Renal cortical epithelial cell (primary cell): ENCODE measurements at places on chromosomes 6 and 20. TPM values are rescaled to one million over a fixed set of nuclear protein-coding genes. Genes with fewer than 3 reads are reported as not detected.

DNA sequence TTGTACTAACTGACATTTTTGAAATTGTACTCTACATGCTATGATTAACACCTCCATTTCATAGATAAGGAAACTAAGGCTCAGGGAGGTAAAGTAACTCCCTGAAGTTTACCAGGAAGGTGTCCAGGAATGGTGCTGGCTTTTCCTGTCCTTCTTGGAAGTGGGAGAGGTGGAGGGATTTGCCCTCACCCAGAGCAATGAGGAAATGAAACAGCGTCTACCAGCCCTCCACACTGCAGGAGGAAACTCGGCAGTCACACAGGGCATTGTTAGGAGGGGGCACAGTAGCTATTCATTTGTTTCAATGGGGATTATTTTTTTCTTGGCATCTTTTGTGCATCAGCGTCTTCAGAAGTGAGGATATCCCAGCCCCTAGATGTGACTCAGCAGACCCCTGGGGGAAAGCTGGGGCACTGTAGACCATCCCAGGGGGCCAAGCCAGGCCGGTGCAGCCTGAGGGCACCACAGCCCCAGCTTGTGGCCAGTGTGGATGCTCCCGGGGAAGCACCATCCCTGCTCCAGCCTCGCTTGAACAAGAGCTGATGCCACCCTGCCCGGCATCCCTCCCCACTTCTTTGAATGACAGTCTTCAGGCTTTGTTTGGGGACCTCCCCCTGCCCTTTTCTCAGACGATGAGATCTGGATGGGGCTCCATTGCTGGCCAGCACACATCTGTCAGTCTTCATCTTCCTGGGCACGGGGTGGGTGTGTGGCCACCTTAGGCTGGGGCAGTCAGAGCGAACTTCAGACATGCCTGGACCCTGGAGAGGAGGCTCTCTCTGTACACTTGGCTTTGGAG lies 224.4 kb upstream of the PMEPA1 start:
- DNase-seq, result no peak

ME1 gene
- 21.7 and 45.3 TPM in 2 replicates for total RNA-seq

- DNase-seq, result no peak
Observed at GRCh38 chr6:35804996-35805736, at the start of gene LHFPL5. TSS of gene LHFPL5 (plus strand) at chr6:35805352. CDS start at chr6:35805671, 319 bp downstream.

- no peak for DNase-seq
Observed at GRCh38 chr6:169082093-169082492, 171.6 kb downstream of the THBS2 start.

DZANK1 gene
- 1.2 and 3.3 TPM in 2 replicates for total RNA-seq
